HT-29 (cell line): ENCODE measurements at places on chromosomes 16 and 17.
A peak's percentile ranks its signal among the peaks of the same experiment; 100 is the strongest.

- DNase-seq, result peak; percentile 98
Observed at GRCh38 chr17:409848-410542, 57.4 kb upstream of the RPH3AL start.

- DNase-seq, result no peak
Observed at GRCh38 chr17:57506774-57507127, 238.3 kb downstream of the CCDC182 start.

- peak; percentile 72 for DNase-seq
Observed at GRCh38 chr17:19513897-19514488, 19.7 kb upstream of the SLC47A1 start.

GRCh38 chr17:2025622-2026309, 632 bp upstream of the RTN4RL1 start:
- DNase-seq, result peak; percentile 45

DNA sequence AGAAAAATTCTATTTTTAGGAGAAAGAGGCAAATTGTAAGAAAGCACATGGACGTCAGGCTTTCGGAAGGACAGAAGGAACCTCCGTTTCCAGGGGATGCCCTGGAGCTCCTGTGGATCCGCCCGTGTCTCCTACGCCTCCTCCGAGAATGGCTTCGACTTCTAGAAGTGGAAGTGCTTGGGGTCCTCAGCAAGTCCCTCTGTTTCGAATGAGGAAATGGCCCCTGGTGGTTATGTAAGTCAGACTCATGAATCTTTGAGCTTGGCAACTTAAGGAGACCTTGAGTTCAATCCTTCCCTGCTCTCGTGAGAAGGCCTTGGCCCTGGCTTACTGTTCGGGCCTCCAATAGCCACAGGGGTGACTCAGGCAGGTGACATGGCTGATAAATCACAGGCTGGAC, 38.9 kb downstream of the COX4I1 start:
- DNase-seq, result no peak

GRCh38 chr16:69486272-69486671, 61.9 kb downstream of the CYB5B start:
- no peak for DNase-seq
